Activated CD4-positive, alpha-beta T cell treated with anti-CD3 and anti-CD28 coated beads for 4 hours (primary cell): ENCODE measurements at places on chromosomes 1 and 21.

DNA sequence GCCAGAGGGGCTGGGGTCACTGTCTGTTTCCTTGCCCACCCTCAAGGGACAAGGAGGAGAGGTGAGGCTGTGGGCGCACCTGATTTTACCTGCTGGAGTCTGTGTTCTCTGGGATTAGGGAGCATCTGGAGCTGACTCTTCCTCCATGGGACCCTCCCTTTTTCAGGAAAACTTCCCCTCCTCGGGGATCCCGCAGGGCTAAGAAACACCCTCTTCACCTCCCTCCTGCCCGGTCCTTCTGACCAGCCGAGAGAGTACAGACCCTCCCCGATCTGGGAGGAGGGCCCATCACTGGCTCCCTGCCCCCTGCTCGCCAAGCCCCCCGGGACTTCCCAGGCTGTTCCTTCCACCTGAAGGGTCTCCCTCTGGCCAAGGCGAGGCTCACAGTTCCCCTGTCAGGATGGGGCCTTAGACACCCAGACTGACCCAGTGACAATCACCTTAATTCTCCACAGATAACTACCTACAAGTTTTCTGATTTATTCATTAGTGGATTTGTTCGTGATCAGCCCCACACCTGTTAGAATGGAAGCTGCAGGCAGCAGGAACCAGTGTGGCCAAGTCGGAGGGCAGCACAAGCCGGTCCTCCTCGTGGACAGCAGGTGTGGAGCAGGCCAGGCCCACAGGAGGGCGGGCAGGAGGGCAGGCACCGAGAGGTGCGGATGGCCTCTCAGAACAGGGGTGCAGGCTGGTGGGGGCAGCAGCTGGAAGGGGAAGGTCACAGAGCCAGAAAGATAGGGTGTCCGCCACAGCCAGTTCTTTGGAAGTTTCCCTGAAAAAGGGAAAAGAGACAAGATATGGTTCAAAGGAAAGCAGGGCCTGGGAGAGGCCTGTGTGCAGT is 15.9 kb upstream of the SAMD11 start:
- DNase-seq, result no peak

GRCh38 chr1:178659789-178660208 is 65.2 kb upstream of the RALGPS2 start:
- DNase-seq, result no peak

GRCh38 chr1:235708390-235708962 is 58.9 kb upstream of the GNG4 start:
- no peak for DNase-seq

DNA sequence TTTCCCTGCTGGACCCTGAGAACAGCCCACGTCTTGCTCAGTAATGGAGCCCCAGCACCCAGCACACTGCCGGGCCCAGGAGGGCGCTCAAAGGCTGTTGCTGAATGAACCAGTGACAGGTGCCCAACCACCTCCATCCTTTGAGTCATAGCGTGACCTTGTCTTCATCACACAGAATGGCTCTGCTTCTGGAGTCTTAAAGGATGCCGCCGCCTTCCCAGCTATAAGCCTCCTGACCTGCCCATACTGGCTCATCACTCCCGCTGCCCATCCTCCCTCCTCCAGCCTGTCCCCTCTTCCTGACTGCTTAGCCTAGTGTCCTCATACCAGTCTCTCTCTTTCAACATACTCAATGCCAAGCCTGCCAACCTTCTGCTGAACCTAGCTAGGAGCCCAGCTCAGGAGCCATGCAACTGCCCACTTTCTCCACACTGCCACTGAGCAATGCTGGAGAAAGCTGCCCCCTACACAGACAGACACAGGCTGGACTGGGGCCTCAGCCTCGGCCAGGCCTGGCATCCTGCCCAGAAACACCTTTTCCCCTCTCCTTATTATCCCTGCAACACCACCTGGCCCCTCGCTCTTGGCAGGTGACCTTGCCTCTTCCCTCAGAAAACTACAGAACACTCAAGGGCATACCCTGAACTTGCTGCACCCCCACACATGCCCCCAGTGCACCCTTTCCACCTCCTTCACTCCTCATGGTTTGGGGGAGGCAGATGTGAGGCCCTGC is 14.1 kb downstream of the TTC39A start:
- DNase-seq, result no peak

- DNase-seq, result no peak
Measured at GRCh38 chr1:117809764-117810163, 119.7 kb downstream of the GDAP2 start.

DNA sequence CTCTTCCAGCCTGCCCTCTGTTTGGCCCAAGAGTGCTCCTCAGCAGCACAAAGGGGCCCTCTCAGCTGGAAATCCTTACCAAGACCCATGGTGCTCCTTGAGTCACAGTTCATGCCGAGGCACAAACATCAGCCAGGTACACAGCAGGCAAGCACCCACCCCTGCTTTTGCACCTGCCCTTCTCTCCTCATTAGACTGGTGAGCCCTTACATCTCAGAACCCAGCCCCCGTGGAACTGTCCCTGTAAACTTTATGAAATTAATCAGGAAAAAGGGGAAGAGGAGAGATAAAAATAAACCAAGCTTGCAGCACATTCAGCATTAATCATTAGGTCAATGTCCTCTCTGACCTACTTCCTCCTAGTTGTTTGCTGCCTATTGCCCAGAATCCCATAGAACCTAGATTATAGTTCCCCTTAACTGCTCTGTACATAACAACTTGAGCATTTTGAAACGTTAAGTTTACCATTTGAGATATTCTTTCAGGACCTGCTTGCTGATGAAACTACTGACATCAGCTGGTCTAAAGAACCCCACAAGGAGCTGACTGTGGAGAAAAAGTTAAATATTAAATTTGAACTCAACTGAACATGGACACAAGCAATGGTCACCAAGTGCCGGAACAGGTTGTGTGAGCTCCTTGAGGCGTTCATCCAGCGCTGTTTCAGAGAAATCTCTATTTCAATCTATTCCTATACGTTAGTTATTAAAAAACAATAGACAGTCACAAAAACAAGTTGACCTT is 738.4 kb downstream of the MATN1 start:
- no peak for DNase-seq

GRCh38 chr21:45465105-45465504 is 60.1 kb downstream of the COL18A1 start:
- DNase-seq, result no peak

GRCh38 chr1:200659269-200659668 is 10.4 kb downstream of the DDX59 start:
- DNase-seq, result no peak

DNA sequence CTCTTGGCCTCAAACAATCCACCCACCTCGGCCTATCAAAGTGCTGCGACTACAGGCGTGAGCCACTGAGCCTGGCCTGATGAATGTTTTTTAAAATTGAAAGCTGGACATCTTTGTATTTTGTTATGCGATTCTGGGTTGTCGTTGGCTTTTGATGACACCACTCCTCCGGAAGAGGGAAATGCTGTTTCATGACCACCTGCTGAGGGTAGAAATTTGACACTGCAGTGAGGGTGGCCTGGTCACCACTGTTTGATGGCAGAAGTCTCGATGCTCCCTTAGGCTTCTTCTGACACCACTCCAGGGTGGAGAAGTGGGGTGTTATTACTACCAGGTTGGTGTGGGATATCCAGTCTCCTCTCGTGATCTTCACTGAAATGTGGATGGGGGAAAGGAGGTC is 357.2 kb downstream of the RGS7 start:
- no peak for DNase-seq

- no peak for DNase-seq
Measured at GRCh38 chr1:156111355-156111962, 3.1 kb upstream of the LMNA start.

- no peak for DNase-seq
Measured at GRCh38 chr1:24544239-24544638, 11.6 kb upstream of the NCMAP start.

DNA sequence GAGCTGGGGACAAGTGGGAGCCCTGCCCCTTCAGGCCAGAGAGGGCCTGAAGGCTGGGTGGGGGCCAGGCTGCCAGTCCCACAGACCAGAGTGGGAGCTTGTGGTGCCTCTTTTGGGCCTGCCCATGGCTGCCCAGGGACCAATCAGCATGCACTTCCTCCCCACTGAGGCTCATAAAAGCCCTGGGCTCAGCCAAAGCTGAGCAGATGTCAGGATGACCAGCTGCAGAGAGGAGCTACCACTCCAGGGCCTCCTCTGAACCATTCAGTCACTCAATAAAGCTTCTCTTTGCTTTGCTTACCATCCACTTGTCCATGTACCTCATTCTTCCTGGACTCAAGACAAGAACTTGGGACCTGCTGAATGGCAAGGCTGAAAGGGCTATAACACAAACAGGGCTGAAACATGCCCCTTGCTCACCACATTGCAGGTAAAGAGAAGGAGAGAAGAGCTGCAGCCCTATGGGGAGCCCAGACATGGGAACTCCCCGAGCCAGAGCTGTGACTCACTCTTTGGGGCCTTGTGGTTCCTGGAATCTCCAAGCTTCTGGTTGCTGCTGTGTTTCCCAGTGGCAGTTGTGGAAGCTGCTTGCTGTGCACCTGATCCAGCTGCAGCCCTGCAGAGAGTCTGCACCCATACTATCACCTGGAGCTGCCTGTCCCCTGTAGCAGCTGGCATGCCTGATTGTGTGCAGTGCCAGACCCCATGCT is 82.0 kb downstream of the OLFML3 start:
- no peak for DNase-seq

DNA sequence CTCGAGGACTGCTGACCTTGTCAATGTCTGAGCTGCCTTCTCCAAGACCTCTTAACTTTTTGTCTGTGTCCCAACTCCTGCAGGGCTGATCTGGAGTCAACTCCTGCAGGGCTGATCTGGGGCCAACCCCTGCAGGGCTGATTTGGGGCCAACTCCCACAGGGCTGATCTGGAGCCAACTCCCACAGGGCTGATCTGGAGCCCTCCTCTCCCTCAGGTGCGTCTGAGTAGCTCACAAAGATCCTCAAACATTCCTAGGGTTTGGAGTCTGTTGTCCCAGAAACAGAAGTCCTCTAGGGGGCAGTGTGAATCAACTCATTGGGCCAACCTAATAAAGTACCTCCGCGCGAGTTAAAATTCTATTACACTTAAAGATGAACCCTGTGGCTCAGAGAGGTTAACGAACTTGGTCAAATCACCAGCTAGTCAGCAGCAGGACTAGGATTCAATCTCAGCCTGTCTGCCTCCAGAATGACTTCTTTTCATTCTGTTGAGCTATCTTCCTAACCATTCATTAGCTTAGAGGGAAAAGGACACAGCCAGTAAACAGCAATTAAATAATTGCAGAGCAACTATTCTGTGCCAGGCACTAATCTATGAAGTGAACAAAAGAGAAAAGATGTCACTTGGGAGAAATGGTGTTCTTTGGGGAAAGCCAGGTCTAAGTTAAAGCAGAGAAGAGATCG is 17.2 kb upstream of the RLF start:
- DNase-seq, result peak; percentile 51

DNA sequence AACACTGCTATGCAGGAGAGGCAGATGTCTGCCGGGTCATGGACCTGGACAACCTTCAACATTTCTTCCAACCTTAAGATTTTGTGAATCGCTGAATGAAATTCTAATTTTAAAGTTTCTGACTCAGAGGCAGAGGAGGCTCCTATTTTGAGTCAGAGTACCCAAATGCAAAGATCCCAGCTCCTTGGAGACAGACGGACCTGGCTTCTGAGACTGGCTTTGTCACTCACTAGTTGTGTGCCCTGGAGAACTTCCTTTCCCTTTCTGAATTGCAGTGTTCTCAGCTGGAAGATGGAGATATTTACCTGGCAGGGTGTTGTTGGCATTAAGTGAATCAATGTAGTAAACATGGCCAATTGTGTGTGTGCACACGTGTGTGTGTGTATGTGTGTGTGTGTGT is 51.9 kb downstream of the IER5 start:
- DNase-seq, result no peak

DNA sequence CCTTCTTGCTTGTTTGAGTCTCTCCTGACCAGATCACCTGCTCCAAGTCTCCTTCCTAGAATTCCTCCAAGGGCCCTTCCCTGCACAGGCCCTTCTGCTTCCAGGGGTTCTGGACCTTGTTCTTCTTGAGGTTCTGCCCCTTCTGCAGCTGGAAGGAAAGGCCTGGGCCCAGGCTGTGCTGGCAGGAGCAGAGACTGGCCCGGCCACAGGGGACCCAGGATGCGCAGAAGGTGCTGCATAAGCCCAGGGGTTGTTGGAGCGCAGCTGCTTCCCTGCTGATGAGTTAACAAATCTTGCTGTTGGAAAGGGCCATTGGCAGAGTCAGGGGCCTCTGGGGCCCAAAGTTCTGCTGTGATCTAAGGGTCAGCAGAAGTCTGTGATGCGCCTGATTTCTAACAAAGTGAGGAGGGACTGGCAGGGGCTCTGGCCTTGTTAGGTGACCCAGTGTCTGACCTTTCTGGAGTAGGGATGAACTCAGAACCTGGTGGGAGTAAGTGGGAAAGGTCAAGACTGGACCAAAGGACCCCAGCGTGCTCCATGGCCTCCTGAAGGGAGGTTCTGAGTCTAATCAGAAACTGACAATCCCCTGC is 509.8 kb downstream of the PTPRU start:
- no peak for DNase-seq

- DNase-seq, result no peak
Measured at GRCh38 chr1:147177611-147178380, 5.5 kb upstream of the PRKAB2 start.

- DNase-seq, result no peak
Measured at GRCh38 chr1:228652116-228652515, 83.2 kb upstream of the RHOU start.

DNA sequence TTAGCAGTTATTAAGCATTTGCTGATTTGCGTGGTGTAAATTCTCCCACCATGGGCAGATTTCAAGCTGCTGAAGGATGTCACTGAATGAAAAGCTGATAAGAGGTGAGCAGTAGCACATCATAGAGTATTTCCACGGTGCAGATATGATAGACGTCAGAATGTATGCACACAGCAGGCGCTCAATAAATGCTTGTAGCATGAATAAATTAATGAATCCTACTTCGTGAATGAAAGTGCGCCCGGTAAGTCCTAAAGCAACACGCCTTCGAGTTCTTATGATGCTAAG is 510 bp upstream of the UBIAD1 start:
- DNase-seq, result no peak

GRCh38 chr1:36643371-36644270 is 160.9 kb upstream of the CSF3R start:
- DNase-seq, result no peak

- DNase-seq, result peak; percentile 24
Measured at GRCh38 chr1:113811156-113811887, 954 bp downstream of the RSBN1 start.

DNA sequence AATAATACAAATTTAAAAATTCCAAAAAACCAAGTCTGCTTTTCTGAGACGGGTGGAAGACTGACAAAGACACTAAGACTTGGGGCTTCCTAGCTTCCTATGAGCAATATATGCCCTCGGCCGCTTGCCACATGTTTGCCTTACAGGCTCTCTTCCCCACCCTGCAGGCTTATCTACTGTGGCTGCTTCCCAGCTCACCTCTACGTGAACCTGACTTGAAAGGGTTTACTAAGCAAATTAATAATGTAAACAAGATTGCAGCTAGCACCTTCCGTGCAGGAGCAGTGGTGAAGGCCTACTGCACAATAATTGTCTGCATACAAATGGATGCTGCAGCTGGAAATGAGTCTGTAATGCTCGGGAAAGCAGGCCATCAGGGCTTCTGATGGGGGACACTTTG is 152.9 kb upstream of the DAB1 start:
- DNase-seq, result no peak

DNA sequence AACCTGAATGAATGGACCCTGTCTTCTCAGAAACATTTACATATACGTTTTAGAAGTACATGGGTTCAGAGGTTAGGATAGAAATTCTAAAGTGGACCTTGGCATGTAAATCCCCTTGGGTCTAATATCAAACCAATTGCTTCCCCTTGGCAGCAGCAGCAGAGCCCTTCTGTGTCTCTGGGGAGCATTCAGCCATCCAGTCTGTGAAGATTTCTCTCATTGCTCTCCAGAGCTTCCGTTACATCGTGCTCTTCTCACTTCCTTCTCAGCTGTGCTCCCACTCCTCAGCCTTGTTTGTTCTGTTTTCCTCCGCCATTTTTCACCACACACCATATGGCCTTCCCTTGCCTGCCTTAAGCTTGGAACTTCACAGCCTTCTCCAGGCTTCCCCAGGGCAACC is 61.5 kb upstream of the ATP1B1 start:
- no peak for DNase-seq
